ENCODE measurements at places on chromosomes 2 and 18.

- DNase-seq, result no peak
Observed at GRCh38 chr2:75403991-75404428, 156.7 kb downstream of the EVA1A start.

DNA sequence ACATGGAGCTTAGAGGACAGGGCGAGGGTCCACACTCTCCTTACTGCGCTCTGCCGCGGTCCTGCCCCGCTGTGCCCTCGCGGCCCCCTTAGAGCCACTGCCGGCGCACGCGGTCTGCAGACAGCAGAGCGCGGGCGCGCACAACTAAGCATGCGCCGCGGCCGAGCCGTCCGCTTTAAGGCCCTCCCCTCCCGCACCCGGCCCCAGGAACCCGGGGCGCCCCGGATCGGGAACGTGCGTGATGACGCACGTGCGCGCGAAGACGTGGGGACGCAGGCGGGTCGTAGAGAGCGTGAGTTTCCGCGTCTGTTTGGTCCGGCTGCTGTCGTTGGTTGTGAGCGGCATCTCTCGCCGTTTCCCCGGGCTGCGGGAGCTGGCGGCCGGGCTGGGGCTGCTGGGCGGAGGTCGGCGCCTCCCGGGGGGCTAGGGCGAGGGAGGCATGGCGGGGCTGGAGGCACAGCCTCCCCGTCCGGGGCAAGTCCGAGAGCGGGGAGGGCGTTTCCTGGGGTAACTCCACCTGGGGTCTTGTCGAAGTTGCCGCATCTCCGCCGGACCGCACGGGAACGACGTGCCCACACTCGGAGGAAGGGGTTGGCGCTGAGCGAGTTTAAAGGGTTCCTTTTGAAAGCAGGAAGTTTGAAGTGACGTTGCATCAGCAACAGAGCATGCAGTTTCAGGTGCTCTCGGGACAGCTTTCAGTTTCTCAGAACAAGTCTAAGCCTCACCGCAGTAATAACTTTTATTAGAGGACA lies at the start of gene RHBDD1:
Gene RHBDD1, plus strand, starts transcription at position 259 of the 752 bp plus-strand sequence. CDS start 28,640 bp downstream, outside the sequence.
- DNase-seq, result peak; percentile 88

DNA sequence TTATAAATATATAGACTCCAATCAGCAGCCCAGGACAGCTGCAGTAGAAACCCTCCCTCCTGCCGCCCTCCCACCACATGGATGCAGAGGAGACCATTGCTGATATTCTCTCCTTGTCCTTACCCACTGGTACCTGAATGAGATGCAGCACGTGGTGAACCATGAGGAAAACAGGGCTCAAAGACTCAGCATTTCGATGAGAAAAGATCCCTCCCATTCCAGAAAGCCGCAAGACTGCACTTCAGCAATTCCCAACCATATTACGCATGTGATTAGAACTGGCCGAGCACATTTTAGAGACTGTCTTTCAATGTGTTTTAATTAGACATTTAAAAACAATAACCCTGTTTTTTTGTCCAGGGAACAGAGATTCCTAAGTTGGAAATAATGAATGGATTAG lies 125.5 kb downstream of the NRP2 start:
- no peak for DNase-seq

DNA sequence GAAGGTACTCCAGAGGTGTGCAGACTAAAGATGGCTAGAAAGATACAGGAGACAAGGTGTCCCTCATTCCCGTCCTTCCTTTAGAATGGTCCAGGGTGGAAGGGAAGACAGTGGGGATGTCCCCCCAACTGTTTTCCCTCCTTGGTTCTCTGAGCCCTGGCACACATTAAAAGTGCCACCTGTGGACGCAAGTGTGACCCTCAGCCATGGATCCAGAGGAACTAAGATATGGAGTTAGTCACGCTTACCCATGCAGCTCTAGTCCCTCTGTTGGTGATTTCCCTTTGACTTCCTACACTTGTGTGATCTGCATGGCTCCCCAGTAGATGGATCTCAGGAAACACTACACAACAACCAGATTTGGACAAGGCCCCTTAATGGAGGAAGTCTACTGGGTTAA lies 113.1 kb upstream of the SRD5A2 start:
- no peak for DNase-seq

DNA sequence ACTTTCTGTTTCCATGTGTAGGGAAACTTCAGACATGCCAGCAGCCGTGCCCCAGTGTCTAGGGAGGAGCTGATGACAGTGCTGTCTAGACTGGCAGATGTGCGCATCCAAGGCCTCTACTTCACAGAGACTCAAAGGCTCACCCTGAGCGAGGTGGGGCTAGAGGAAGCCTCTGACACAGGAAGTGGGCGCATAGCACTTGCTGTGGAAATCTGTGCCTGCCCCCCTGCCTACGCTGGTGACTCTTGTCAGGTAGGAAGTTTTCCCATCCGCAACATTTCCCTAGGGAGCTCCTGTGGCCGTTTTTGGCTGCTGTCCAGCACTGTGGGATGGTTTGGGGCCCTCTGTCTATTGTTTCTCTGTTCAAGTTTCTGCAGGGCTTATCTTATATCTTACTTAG lies 143.1 kb upstream of the TTC39C start:
- peak; percentile 18 for DNase-seq

DNA sequence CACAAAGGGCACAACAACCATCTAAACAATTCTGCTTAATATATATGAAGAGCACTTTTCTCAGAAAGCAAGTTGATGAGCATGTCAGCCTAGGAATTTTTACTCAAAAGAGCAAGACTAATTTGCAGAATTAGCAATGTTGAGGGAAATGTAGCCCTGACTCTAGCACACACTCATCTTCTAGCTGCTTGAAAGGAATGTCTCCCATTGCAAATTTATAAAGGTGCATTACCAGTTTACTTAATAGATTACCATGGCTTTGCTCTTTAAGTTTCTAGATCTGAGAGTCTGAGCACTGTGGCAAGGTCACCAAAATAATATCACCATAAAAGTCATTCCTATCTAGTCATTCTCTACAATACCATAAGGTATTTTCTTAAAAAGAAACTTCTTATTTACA lies 40.8 kb downstream of the USP40 start:
- DNase-seq, result no peak

DNA sequence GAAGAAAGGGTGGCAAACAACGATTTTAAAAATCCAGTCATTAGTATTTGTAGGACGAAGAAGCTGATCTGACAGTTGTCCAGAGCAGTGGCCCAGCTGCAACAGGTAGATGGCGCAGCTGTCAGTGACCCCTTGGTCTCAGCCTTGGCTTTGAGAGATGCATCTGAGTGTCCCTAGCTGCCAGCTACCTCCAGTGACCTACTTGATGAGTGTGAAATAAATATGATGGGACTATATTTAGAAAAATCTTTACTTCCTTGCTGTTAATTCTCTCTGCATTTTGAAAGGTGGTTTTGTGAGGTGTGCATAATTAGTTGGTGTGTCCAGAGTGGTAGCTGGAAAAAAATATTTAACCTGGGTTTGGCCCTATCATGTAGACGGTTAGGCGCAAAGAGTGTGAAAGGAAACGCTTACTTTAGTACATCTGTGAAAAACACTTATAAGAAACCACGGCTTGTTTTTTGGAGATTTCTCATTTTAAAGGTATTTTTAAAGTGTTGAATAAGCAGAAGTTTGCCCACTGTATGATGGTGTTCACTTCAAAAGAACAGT lies 963 bp downstream of the INPP1 start:
- DNase-seq, result no peak

DNA sequence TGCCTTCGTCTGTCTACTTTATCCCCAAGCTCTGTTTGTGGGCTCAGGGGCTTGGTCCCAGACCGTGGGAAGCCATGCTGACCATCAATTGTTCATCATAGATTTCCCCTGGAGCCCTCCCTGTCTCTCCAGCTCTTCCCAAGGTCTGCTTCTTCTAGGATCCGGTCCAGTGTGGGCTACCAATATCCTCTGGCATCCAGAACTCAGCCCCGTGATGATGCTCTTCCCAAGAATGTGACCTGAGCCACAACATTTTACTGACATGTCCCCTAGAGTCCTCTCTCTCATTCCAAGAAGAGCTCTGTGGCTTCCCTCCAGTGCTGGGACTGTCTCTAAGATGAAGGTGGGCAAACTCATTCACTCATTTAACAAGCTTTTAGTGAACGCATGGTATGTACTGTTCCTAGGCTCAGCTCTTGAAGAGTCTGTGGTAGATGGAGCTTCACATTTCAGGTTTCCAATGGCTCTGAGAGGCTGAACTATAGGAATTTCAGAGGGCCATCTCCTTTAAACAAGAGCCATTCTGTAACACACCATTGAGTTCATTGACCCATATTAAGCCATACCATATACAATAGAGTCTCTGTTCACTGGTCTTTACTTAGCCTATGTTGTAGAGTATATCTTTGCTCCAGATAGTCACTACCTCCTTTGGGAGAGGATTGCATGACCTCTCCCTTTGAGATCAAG lies 142.0 kb upstream of the APCDD1 start:
- no peak for DNase-seq

GRCh38 chr2:181178823-181179412 lies 198.5 kb downstream of the UBE2E3 start:
- DNase-seq, result peak; percentile 37

GRCh38 chr18:32326450-32327308 lies 136.8 kb downstream of the MEP1B start:
- DNase-seq, result no peak

GRCh38 chr2:191318037-191318728 lies 73.0 kb downstream of the MYO1B start:
- no peak for DNase-seq

DNA sequence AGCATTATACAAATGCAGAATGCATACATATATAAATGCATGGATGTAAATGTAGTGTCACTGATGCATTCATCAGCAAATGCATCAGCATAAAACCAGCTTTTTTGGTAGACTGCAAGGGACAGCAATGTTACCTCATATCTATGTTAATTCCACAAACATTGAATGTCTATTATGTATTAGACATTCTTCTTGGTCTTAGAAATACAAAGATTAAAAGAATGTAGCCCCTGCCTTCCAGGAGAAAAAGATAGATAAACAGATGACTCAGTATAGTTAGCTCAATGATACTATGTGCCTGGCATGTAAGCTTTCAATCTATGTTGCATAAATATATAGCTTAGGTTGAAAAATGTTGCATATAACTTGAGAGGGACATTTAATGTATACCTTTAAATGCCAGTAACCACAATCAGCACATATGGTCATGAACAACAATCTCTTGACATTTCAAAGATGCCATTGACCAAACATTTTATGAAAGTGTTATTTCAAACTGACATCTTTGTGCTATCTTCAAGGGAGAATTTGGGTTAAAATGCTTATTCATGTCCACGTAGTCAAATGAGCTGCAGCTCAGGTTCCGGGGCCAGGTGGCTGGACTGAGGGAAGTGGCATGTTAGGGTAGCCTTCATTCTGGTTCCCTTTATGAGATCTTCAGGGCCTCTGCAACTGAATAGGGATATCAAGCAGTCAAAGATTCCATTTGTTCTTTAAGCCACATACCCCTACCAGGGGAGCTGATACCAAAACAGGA lies 45.2 kb upstream of the GCG start:
- no peak for DNase-seq

- DNase-seq, result no peak
Observed at GRCh38 chr2:68214381-68214780, 38.0 kb downstream of the PPP3R1 start.

GRCh38 chr2:3138621-3139020 lies 239.0 kb downstream of the EIPR1 start:
- DNase-seq, result no peak

- DNase-seq, result no peak
Observed at GRCh38 chr2:54366487-54367280, 89.4 kb upstream of the SPTBN1 start.

GRCh38 chr2:217060951-217061547 lies 201.2 kb upstream of the TNP1 start:
- no peak for DNase-seq

- DNase-seq, result no peak
Observed at GRCh38 chr2:58237741-58238140, 3.4 kb downstream of the FANCL start.

GRCh38 chr2:196681510-196681909 lies 42.0 kb downstream of the CCDC150 start:
- no peak for DNase-seq

DNA sequence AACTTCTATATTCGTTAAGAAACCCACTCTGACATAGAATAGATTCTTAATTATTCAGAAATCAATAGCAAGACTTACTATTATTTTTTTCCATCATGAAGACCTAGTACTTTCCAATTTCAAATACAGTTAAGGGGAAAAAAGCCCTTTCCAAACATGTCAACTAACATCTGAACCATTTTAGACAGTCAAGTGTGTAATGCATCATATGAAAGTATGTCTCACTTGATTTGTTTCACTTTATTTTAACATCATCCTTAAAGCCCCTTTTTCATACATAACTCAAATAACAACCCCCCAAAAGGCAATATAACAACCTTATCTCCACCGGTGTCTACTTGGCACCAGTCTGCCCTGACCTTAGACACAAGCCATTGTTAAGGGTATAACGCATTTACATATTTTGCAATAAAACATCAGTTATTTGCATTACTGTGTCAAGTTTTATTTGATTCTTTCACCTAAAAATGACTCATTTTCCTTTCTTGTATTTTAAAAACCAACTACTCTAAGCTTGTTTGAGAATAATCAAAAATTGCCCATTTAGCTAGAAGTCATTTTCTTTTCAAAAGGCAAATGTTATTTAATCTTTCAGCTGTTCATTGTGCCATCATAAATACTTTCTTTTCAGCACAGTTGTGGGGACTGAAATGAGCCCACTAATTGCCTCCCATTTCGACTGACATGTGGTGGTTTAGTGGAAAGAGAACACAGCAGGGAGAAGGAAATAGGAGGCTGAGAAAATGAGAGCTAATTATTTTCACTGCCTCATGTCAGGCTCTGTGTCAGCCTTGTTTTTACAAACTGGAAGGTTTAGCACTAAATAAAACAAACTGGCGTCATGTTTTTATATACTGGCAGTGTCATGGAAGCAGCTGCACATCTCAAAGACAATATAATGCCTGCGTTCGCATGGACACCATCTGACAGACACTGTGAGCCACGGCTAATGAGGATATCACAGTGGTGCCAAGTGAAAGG lies 104.7 kb upstream of the CDCA7 start:
- no peak for DNase-seq

DNA sequence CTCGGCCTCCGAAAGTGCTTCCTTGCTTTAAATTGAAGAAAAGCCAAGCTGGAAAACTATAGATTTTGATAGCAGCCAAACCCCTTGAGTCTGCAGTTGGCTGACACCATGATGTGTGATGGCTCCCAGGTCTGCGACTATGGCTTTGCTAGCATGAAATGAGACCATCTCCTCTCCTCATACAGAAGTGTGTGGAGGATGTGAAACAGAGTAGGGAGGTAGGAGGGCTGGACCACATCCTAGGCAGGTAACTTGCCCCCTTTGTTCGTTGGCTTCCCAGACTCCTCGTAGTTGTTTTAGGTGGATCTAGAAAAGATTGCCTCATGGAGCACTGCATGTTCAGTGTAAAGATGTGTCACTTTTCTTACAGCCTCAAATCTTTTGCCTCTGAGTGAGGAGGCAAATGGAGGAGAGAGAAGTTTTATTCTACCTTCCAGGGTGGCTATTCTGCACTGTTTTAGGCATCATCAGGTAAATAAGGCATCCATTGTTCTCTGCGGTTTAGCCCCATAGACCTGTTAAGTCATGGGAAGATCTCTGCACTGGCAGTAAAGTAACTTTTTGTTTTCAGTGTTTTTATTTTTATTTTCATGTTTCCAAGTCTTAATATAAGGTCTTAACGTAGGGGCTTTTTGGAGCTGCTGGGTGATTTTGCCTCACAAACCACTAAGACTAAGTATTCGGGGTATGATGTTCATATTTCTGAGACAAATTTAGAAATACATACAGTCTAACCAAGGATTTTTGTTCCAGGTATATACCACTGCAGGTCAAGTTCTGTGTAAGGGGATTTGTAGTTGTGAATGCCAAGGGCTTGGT lies 40.1 kb downstream of the MGAT5 start:
- no peak for DNase-seq

- no peak for DNase-seq
Observed at GRCh38 chr2:104656571-104657163, 197.2 kb upstream of the POU3F3 start.

GRCh38 chr2:141506135-141506534 lies 624.7 kb downstream of the LRP1B start:
- no peak for DNase-seq

Data from stimulated activated CD4-positive, alpha-beta T cell treated with anti-CD3 and anti-CD28 coated beads, Interleukin-2, amount 100 ng/mL, for 48 hours (primary cell).